Jurkat, Clone E6-1 (cell line): ENCODE measurements at places on chromosomes 16 and 17.

DNA sequence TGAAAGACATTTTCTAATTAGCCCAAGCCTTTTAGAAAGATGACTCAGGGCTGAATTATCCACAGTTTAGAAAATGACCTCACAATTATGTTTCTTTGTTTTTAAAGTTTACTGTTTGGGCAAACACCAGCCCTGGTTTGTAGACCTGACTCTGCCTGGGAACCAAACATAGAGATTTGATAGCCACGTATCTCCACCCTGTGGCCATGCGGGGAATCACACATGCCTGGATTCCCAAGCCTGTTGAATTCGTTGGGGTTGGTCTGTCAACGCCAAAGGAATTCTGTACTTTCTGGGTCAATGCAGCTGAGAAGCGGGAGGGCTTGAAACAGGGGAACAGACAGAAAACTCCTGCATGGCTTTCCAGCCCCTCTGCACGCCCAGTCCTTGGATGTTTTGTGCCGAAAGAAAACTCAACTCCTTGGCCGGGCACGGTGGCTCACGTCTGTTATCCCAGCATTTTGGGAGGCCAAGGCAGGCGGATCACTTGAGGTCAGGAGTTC lies 26.9 kb downstream of the CD300A start:
- DNase-seq: peak; percentile 60

GRCh38 chr17:38604479-38605403 lies 1.0 kb downstream of the SRCIN1 start:
- no peak for DNase-seq

- DNase-seq: no peak
These were observed 33.8 kb downstream of the PMM2 start for GRCh38 chr16:8831450-8831849.

- DNase-seq: no peak
These were observed 2.7 kb downstream of the HS3ST3B1 start for GRCh38 chr17:14303343-14304221.

- DNase-seq: no peak
These were observed 874 bp downstream of the WWP2 start for GRCh38 chr16:69762814-69763598.

- no peak for DNase-seq
These were observed 387.5 kb upstream of the GOT2 start for GRCh38 chr16:59121411-59122261.

DNA sequence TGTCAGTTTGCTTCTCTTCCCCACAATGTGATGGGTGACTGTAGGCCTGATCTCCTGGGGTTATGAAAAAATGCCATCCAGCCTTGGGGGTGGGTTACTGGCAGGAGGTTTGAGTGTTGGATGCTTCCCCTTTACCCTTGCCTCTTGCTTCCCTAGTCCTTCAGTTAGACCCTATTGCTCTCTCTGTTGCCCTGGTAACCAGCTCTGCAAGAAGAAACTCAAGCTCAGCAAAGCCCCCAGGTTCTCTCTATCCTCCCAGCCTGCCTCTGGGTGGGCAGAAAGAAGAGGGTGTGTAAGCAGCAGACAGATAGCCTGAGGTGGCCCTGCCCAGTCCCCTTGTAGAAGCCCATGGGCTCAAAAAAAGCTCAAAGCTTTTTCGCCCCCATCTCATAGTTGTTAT lies 2.8 kb upstream of the RAPGEFL1 start:
- DNase-seq: no peak

- no peak for DNase-seq
These were observed 812 bp upstream of the MYOCD start for GRCh38 chr17:12664894-12665262.

DNA sequence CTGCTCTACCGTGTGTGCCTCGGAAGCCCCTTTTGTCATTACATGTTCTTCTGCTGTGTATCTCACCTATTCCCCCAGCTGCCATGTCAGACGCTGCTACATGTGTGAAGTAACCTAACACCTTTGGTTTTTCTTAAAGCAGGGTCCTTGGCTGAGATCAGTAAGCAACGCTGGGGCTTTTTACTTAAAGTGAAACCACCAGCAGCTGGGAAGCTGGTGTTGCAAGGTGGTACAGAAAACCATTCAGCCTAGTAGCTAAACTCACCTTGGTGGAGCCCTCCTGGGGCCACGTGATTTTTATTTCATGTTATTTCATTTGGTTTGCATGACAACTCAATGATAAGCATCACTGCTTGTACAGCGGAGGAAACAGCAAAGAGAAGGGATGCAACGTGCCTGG lies 62.6 kb downstream of the PLCG2 start:
- DNase-seq: peak; percentile 10

DNA sequence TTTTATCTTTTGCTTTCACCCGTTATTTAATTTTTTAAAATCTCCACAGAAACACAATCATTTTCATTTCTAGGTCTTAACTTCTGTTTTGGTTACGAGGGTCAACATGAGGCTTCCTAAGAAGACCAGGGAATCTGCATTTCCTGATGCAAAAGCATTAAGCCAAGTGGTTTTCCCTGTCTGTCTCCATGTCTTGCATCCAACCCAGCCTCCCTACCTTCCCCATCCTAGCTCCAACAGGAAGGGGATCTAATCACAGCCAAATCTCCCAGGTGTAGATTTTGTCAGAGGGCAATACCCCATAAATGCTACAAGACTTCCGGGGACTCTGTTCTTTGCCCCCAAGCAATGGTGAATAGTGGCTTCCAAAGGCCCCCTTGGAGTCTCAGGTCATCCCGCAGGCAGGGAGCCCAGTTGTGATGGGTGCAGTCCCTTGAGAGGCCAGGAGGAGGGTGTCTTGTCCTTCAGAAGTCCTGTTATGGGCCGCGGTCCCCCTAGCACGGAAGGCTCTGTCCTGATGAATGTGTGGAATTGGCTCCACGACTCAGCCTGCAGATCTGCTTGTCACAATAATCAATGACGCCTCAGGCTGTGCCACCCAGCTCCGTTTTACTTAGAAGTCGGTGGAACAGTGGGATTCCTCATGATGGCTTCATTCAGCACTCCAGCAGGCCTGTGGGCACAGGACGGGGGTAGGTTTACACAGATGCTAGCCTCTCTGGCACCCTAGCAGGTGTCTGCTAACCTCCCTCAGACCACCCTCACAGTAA lies 141.1 kb downstream of the RGS9 start:
- DNase-seq: no peak

DNA sequence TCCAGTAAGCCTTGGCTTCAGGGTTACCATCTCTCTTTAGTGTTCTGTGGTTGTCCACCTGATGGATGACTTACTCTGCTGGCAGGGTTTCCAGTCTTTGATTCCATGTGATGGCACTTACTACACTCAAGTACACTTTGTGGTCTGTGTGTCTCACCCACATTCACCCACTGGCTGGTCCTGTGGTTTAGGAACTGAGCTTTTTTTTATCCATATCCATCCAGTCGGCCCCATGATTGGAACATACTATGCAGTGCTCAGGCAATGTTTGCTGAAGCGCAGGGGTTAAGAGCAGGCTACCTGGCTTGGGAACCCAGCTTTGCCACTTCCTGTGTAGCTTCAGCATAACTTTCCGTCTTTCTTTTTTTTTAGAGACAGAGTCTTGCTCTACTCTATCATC lies 2.8 kb upstream of the FUS start:
- DNase-seq: peak; percentile 89

GRCh38 chr16:14445937-14446715 lies 183.9 kb downstream of the PARN start:
- no peak for DNase-seq

- DNase-seq: peak; percentile 34
These were observed at the start of gene FLOT2 for GRCh38 chr17:28896884-28897768. Gene FLOT2, minus strand, starts transcription at chr17:28897733. Its CDS starts 159 bp downstream, at chr17:28897574.

DNA sequence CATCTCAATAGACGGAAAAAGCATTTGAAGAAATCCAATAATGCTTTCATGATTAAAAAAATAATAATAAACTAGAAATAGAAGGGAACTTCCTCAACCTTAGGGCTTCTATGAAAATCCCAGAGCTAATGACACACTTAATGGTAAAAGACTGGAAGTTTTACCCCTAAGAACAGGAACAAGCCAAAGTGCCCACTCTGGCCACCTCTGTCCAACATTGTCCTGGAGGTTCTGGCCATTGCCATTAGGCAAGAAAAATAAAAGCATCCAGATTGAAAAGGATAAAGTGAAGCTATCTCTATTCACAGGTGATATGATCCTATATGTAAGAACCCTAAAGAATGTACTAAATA lies 2.5 kb upstream of the LITAF start:
- DNase-seq: no peak

DNA sequence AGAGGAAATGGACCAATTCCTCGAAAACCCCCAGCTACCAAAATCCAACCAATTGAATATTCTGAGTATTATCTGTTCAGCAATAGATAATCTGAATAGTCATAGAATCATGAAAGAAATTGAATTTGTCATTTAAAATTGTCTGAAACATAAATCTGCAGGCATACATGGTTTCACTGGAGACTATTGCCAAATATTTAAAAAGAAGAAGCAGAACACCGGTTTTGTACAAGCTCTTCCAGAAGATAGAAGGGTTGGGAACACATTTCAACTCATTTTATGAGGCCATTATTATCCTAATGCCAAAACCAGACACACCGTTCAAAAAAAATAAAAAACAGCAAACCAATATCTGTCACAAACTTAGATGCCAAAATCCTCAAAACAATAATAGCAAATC lies 195.5 kb downstream of the RPTOR start:
- no peak for DNase-seq

GRCh38 chr16:23027386-23027785 lies 121.9 kb downstream of the USP31 start:
- DNase-seq: no peak

DNA sequence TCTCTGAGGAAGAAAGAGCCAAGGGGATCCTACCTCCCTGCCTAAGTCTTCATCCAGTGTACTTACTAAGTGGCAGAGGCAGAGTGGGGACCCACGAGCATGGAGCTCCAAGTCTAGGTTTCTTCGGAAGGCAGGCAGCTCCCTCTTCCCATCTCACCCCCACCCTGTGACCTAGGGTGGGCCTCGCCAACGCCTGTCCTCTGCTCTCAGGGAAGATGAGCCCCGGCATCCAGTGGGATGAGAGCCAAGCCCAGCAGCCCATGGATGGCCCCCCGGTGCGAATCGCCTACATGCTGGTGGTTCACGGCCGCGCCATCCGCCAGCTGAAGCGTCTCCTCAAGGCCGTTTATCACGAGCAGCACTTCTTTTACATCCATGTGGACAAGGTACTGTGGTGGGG lies 8.3 kb downstream of the XYLT2 start:
- no peak for DNase-seq

DNA sequence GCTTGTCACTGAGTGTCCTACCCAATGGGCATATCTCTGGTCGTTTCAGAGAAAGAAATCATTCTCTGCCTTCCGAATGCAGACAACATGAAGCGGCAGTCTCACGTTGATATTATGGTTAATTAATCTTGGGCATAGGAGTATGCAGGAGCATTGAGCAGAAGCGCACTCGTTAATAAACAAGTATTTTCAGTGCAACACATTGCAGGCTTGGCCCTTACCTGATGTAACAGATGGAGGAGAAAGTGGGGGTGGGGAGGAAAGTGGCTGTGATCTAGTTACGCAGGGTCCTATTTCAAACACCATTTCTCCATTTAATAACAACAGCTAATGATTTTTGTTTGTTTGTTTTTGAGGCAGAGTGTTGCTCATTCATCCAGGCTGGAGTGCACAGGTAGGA lies 414.0 kb upstream of the RBFOX1 start:
- no peak for DNase-seq

DNA sequence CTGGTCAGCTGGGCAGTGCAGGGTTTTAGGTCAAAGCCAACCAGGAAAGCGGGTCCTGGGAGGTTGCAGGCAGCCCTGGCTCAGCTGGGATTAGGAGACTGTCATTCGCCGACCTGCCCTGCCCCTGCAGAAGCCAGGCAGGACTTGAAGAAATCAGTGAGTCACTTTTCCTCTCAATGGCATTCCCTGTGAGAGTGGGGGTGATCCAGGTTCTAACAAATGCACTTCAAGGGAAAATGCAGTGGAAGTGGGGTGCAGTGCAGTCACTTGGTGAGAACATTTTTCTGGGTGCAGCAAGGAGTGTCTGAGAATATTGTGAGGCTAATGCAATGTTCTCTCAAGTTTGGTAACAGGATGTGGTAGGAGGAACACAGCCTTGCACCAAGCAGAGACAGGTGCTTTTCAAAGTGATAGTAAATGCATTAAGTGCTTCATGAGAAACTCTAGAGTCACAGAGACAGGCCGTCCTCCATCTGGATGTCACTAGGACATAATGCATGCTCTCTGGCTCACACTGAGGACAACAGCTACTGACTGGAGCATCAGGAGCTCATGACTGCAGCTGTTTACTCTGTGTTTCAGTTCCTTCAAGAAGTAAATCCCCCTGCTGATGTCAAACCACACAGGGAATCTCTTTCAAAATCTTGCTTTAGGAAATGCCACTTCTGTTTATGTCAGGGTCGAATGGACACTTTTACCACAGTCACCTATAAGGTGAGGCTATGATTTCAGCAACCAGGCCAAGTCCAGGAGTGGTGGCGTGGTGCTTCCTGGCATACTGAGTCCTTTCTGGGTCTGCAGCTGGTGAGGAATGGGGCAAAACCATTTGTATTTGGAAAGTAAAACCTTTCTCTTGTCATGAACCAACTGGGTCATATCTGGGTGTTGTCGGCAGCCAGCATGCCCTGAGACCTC lies 16.7 kb downstream of the CDK5R1 start:
- peak; percentile 96 for DNase-seq

DNA sequence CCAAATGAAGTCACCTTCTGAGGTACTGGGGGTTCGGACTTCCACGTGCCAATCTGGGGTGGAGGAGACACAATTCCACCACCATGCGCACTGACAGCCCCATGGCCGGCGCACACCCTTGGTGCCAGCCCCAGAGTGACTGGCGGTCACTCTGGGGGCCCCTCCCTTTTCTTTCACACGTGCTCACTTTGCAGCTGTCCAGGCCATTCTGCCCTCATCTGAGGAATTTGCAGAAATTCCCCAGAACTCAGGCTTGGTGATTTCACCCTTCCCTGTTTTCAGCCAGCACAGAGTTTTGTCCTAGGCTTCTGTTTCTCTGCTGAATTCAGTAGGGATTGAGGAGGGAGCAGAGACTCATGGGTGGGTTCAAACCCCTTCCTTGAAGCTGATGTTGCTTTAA lies 54.8 kb downstream of the CDRT4 start:
- DNase-seq: no peak

DNA sequence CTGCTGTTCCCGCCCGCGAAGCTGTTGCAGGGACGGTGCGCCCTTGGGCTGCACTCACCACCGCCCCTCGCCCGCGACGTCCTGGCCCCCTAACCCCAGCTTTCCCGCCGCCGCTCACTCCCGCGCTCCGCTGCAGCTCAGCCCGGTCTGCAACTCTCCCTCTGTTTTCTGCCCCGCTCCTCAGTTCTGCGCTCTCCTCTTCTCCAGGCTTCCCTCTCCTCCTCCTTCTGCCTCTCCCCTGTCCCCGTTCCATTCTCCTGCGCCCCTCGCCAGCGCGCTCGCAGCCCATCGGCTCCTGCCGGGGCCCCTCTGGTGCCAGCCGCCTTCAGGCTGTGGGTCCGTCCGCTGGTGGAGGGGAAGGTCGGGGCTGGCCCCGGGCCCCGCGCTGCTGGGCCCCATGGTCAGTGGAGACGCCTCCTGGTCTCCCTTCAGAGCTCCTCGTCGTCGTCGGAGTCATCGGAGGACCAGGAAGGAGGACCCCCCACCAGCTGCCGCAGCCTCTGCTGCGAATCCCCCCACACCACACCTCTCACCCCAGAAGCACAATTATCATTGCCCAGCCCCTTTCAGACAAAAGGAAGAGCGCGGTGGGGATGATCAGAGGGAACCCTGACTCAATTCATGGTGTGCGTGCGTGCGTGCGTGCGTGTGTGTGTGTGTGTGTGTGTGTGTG lies 223.2 kb upstream of the FOXF1 start:
- no peak for DNase-seq

GRCh38 chr16:3468501-3468900 lies 25.0 kb downstream of the NAA60 start:
- DNase-seq: no peak

- DNase-seq: no peak
These were observed 139.7 kb upstream of the MAF start for GRCh38 chr16:79740252-79740651.

- DNase-seq: no peak
These were observed 67.5 kb upstream of the ZNF423 start for GRCh38 chr16:49923411-49923810.
